ENCODE measurements at places on chromosomes 5 and 9.

- DNase-seq: no peak
These were observed at the start of gene PTGER4 for GRCh38 chr5:40679913-40680681. PTGER4 (plus strand) TSS chr5:40679915; CDS start chr5:40680994, 1,079 bp downstream.

GRCh38 chr9:92292338-92293074, 991 bp downstream of the IARS1 start:
- DNase-seq: no peak

GRCh38 chr5:172321593-172321992, 38.0 kb upstream of the UBTD2 start:
- DNase-seq: no peak

GRCh38 chr5:172797771-172798191, 26.8 kb upstream of the DUSP1 start:
- DNase-seq: no peak

DNA sequence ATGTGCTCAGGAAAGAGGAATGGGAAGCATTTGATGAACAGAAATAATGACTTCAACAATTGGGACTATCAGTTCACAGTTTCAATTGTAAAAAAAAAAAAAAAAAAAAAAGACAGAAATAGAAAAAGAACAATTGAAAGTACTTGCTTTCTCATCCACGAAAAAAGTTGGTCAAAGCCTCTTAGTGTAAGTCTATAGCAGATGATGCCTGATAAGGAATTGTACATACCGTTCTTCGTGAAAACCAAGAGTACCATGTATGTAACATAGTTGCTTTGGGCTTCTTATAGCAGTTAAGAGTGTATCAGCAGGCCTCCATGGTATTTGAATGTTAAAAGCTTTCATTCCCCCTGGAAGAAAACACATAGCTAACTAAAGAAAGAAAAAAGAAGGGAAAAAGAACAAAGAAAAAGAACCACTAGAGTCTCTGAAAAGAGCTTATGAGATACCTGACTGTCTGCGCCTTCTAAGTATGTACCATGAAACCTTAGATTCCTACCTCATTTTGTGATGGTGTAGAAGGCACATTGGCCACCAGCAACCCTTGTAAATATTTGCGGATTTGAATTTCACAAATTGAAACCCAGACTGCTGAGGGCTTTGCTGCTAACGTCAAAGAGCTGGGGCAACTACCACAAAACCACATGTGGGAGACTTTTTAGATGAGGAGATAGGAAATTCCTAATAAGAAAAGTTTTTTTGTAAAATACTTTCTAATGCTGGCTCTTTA, 75.2 kb downstream of the TMC1 start:
- DNase-seq: no peak

DNA sequence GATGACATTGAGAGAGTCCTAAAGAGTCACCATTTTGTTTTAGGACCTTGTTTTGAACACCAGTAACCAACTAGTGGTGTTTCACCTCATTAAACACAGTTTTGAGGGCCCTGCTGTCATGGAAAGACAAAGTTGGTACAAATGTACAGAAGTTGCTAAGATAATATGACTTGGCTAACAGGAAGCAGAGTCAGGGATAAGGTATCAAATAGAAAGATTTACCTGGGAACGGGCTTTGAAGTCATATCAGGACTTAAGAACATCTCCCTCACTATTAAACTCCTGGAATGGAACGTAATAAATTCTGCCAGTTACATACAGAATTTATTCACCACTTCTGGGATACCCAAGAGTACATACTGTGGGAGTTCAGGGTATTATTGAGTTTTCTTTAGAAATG, 115.6 kb downstream of the SNCAIP start:
- no peak for DNase-seq

GRCh38 chr9:35293376-35293964, 131.7 kb downstream of the UNC13B start:
- no peak for DNase-seq

DNA sequence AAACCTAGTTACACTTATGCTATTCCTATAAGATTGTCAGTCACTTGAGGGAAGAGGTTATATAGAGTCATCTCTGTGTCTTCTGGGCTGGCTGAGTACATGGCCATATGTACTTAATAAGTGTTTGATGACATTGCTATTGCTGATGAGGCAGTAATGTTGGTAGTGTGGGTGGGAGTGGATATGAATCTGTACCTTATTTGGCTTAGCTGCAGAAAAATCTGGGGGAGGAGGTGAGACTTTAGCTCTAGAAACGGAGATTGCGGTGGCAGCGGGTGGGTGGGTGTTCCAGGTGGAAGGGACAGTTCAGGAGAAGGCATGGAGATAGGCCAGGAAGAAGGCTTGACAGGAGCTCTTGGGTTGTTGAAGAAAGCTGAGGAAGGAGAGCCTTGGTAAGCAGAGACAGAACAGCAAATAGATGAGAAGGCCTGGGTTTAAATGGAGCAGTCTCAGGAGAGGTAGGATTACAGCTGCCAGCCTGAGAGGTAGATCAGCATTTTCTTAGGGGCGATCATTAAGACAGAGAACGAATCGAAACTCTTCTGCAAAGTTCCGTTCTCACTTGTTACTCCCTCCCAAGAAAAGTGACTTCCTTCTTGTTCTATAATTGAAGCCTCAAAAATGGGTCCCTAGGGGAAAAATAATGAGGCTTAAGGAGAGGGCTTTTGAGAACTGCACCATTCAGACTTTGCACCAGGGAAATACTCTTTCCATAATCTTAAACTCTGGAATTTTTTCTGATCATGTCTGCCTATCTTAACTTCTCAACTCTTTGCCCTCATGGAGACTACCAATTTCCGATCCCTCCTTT, 160.5 kb downstream of the UNC13B start:
- DNase-seq: no peak

DNA sequence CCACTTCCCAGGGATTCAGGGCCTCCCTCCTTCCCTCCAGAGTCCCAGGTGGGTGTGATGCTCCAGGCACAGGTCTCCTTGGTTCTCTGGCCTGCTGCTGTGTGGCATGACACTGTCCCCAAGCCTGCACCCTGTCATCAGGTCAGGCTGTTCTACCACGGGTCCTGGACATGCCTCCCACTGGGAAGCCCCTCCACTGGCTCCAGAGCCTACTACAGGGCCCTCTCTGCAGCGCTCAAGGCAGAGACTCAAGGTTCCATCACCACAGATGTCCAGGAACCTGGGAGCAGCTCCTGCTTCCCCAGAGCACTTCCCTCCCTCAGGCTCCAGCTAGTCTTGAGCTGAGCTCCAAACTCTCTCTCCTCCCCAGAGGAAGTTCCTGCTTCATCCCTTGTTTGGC, 237.3 kb downstream of the PBX3 start:
- DNase-seq: no peak

GRCh38 chr5:74155501-74155900, 485.0 kb downstream of the ENC1 start:
- DNase-seq: no peak

- no peak for DNase-seq
These were observed 432.5 kb downstream of the LRRC70 start for GRCh38 chr5:63011158-63011557.

DNA sequence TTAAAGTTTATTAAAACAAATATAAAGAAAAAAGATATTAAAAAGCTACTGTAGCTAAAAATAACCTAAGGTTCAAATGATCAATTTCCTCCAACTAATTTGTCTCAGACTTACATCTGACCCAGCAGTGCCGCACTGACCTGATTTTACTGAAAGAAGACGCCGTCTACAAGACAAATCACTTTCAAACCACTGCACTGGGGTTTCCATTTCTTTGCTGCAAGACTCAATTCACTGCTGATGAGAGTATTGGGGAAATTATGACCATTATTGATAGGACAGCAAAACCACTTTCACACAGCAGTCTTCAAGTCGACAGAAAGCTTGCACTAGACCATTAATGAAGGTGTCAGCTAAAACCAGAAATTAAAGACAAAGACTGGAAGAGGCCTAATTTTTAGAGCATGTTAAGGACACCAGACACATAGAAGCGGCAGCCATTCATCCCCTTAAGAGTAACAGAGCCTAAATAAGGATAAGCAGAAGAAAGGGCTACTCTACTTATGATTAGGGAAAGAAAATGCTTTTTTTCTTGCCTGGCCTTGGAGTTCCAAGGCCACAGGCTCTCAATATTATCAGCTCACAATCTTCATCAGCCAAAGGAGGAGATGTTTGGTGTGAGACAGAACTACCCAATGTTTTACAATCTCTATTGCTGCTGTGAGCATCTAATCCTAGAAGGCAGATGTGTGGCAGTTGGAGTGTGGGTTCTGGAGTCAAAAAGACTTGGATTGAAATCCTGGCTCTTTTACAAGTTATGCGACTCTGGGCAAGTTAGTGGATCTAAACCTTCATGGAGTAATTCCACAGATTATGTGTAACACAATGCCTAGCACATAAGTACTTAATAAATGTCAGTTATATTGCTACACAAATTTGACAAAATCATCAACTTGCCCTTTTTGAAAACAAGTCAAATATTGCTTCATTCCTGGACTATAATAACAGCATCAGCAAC, 190.7 kb downstream of the MAPKAP1 start:
- no peak for DNase-seq

- DNase-seq: no peak
These were observed 186.2 kb downstream of the GABBR2 start for GRCh38 chr9:98522487-98522886.

DNA sequence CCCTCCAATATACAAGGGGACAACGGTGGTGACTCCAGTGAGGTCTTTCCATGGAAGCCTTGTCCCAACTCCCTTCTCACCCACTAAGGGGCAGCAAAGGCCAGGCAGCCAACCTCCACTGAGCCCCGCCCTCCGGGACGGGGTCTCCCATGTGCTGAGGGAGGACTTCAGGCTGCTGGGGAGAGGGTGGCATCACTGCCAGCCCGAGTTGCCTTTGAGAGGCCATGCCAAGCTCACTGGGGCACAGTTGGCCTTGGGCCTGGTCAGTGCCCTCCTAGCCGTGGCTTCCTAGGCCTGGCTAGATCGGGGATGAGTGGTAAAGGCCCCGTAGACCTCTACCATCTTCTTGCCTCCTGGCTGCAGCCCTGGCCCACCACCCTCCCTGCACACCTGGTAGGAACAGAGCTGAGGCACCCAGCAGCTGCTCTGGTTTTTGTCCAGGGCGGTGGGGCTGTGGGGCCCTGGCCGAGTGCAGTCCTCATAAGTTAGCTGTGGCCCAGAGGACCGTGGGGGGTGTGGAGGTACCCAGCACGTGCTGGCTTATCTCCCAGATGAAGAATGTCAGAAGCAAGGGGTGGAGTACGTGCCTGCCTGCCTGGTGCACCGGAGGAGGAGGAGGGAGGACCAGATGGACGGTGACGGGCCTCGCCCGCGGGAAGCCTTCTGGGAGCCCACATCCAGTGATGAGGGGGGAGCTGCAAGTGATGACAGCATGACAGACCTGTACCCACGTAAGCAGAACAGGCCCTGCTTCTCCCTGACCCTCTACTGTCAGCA, 3.2 kb downstream of the SURF2 start:
- DNase-seq: no peak
